NCI-H1417 (cell line): ENCODE measurements at places on chromosomes 4 and X.
A peak's percentile ranks its signal among the peaks of the same experiment; 100 is the strongest.

DNA sequence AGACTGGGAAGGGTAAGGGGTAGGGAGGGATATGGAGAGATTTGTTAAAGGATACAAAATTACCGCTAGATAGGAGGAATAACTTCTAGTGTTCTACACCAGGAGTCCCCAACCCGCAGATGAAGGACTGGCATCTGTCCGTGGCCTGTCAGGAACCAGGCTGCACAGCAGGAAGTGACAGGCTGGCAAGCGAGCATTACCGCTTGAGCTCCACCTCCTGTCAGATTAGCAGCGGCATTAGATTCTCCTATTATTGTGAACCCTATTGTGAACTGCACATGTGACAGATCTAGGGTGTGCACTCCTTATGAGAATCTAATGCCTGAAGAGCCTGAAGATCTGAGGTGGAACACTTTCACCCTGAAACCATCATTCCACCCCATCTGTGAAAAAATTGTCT is 27.9 kb upstream of the BBS7 start:
- peak; percentile 3 for DNase-seq

DNA sequence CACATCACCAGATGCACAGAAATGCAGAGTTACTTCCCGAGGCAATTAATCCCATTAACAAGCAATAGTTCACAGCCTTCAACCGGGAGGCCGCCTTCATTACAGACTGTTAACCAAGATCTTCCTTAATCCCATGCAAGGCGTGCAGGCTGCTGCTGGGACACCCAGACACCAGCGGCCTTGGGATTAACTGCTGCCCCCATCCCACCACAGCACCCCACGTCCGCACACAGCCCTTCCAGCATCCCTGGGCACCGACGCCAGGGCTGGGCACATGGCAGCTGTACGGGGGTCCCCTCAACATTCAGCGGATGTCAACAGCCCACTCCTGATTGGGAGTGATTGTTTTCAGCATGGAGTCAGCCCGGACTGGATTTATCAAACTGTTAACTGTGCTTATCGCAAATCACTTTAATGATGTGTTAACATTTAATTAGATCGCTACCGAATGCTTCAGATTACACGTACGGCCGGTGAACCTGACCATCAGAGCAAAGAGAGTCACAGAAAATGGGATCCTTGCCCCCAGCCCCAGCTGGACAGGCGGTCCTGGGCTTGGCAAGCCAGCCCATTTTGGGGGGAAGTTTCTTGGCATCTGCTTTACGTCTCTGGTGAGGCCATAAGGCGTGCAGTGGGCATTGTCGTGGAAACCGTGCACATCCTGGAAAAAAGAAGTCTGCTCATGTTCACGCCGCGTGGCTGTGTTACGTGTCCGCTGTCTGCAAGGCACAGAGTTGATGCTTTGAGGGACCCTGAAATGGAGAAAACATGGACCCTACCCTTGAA is 126.4 kb downstream of the HMX1 start:
- DNase-seq: no peak

DNA sequence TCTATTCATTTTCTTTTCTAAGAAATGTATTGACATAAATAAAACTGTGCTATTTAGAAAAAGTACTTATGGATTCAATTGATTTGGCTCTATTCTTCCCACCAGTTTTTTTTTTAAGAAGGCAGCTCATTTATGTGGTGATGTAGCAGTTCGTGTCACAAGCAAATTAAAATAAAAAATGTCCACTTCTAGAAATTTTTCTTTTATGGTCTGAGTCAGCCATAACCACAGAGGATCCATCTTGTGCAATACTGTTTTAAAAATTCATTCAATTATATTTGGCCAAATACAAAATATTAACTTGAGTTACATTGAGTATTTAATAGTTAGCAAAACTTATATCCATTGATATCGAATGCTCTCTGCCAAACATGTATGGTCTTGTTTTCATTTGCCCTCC is 207.9 kb upstream of the FAT1 start:
- DNase-seq: no peak

GRCh38 chr4:114599231-114599902 is 760 bp downstream of the UGT8 start:
- peak; percentile 83 for DNase-seq

DNA sequence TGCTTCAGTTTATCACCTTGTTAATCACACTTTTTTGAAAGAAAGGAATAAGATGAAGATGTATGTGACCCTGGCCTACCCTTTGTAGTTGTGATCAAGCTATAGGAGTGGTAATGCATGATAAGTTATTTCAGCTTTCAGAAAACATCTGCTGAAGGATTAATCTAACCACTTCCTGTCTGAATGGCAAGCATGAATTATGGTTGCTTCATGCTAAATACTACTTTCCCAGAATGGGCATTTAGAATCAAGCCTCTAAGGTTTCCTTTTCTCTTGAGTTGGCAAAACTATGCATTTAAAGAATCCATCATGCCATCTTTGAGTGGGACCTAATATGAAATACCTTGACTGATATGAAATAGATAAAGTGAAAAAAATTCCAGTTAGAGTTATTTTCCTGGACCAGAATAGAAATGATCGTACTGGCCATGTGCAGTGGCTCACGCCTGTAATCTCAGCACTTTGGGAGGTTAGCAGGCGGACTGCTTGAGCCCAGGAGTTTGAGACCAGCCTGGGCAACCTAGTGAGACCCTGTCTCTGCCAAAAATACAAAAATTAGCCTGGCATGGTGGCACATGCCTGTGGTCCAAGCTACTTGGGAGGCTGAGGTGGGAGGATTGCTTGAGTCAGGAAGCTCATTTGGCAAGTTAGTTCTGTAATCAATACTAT is 59.1 kb downstream of the ANXA3 start:
- no peak for DNase-seq

- no peak for DNase-seq
Measured at GRCh38 chr4:34112573-34112972, 2131.7 kb downstream of the ARAP2 start.

- no peak for DNase-seq
Measured at GRCh38 chr4:95106408-95106928, 348.7 kb downstream of the BMPR1B start.

DNA sequence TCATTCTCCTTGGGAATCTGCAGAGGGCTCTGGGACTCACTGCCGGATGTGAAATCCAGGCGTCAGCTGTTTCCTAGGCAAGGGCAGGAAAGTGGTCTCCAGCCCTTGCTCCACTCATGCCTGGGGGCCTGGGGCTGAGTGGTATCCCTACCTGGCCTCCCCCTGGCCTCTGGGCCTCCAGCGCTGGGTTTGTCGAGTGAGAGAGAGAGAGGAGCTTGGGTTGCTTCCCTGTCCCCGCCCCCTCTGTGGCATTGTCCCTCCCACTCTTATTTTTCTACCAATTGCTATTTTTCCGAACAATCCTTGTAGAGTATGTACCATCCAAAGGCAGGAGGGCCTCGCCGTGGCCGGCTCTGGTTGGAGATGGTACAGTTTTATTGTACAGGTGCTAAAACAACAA is 53.1 kb downstream of the ELF4 start:
- DNase-seq: no peak

GRCh38 chr4:181289198-181289597 is 954.0 kb upstream of the TENM3 start:
- DNase-seq: peak; percentile 90

DNA sequence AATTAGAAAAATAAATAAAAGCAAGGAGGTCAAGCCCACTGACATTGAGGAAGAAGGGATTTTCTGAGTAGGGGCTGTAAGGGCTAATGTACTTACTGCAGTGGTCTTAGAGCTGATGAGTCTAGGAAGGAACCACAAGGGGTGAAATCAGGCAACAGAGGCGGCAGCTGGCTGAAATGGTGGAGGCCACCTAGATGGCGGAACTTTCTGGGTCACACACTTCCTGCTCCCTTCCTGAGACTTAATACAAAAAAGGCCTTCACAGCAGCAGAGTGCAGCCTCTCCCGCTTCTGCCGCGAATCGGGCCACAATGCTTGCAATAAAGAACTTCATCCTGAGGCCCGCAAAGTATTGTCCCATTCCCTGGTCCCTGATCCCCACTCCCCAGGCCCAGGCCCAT is 15.4 kb downstream of the SNX12 start:
- no peak for DNase-seq
